ENCODE measurements at places on chromosomes 4 and X.

- no peak for DNase-seq
These were observed 330.2 kb upstream of the F9 start for GRCh38 chrX:139200346-139200745.

GRCh38 chr4:151865312-151865711 lies 104.5 kb upstream of the GATB start:
- no peak for DNase-seq

DNA sequence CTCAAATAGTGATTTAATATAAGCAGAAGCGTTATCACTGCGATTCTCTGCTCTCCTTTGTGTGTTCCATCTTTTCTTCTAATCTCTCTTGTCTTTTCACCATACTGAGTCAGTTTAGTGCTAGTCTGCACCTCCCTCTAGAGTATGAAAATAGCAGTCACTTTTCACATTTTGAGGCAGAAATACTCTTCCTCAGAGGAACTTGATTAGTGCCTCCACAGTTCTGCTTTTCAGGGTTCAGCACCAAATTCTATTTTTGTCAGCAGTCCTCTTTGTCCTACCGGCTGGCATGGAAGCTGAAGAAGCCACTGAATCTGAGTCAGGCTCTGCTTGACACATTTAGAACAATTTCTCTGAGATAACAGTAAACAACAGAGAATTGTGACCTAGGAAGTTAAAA lies 49.7 kb upstream of the ANKRD17 start:
- peak; percentile 25 for DNase-seq

- peak; percentile 52 for DNase-seq
These were observed 304.5 kb downstream of the CBLL2 start for GRCh38 chrX:22577181-22577580.

DNA sequence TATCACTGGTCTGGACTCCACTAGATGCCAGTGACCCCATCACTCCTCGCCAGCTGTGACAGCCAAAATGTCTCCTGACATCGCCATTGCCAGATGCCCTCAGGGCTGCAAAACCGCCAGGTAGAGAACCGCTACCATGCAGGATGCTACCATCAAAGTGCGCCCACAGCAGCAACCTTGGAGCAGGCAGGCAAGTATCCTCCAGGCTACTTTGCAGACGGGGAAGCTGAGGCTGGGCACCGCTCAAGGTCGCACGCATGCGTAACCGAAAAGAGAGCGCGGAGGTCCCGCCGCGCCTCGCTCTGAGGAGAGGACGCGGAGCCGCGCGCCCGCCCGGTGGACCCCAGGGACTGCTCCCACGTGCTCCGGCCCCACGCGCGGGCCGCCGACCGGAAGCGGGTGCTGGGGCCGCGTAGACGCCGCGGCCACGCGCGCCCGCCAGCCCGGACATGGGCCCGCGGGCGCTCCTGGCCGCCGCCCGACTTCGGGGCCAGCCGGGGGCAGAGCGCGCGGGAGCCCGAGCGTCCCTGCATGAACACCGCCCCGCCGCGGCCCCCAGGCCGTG lies at the start of gene STS:
Gene STS (plus strand): TSS at position 300 of the 565 bp plus-strand sequence. CDS start 105,488 bp downstream, outside the sequence.
- no peak for DNase-seq

DNA sequence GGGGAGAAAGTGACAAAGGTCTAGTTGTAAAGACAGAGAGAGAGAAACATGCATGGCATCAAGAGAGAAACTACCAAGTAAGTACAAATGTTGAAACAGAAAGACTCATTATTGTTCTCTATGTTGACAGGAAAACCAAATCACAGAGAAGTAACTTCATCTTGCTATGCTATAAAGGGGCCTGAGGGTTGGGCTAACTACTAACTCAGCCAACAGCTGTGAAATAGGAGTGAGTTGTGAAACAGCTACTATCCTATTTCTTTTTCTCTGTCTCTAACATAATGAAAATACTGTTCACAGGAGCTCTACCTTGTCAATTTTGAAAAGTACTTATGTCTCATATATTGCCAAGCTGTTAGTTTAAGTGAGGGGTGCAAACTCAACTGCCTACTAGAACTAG lies 65.0 kb downstream of the MTMR8 start:
- DNase-seq, result no peak

- DNase-seq, result no peak
These were observed 4.6 kb downstream of the LOC101059915 start for GRCh38 chrX:71671938-71672337.

DNA sequence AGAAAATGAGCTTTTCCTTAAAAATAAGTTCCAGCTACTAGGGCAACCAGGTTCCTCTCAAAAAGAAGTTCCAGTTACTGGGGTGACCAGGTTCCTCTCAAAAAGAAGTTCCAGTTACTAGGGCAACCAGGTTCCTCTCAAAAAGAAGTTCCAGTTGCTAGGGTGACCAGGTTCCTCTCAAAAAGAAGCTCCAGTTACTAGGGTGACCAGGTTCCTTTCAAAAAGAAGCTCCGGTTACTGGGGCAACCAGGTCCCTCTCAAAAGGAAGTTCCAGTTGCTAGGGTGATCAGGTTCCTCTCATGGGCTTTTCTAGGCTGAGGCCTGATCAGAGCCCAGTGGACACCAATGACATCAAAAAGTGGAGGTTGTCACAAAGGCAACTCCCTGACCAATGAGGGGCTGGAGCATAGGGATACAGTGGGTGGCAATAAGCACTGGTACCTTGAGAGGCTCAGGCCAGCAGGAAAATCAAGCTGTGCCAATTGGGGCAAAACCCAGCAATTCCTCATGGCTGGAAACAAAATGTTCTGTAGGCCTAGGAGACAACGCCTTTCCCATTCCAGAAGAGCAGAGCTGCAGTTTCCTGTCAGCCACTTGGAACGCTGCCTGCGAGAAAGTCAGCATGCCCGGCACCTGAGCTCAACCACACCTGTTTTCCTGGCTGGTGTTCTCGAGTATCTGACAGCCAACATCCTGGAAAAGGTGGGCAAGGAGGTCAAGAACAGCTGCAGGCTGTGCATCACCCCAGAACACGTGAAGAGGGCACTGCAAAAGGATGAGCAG lies 12.3 kb upstream of the SYTL5 start:
- DNase-seq, result no peak

DNA sequence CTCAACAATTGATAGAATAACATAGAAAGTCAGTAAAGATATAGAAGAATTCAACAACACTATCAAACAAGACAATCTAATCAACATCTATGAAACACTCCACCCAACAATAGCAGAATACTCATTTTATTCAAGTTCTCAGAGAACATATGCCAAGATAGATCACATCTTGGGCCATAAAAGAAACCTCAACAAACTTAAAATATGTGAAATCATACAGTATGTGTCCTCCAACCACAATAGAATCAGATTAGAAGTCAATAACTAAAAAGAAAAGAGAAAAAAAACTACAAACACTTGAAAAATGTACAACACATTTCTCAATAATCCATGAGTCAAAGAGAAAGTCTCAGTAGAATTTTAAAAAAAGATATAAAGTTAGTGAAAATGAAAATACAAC lies 78.6 kb upstream of the LDB2 start:
- peak; percentile 64 for DNase-seq

- DNase-seq, result no peak
These were observed 65.4 kb downstream of the NKX6-1 start for GRCh38 chr4:84433633-84434222.

- peak; percentile 51 for DNase-seq
These were observed 127.1 kb downstream of the CFAP299 start for GRCh38 chr4:80462621-80463091.

GRCh38 chrX:4622486-4623167 lies 909.2 kb upstream of the PRKX start:
- no peak for DNase-seq

DNA sequence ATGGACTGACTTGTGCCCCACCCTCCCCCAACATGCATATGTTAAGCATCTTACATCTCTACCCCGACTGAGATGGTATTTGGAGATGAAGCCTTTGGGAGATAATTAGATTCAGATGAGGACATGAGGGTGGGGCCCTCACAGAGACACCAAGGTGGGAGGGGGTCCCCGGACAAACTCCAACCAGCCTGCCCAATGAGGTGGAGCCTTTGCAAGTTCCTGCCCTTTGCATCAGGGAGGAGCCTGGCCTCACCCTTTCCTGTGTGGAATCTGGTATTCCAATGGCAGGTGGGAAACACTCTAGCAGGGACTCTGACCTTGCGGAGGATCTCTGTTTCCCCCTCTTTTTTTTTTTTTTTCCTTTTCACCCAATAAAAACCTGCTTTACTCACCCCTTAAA lies 589.9 kb upstream of the BOD1L1 start:
- no peak for DNase-seq

- DNase-seq, result peak; percentile 97
These were observed 247.8 kb upstream of the DKK2 start for GRCh38 chr4:107283587-107284559.

- no peak for DNase-seq
These were observed 36.7 kb upstream of the HMX1 start for GRCh38 chr4:8908206-8908893.

- peak; percentile 63 for DNase-seq
These were observed 11.9 kb upstream of the SH3KBP1 start for GRCh38 chrX:19899217-19899788.

- DNase-seq, result peak; percentile 67
These were observed at the start of gene ARMCX2 for GRCh38 chrX:101659601-101660063. TSS of gene ARMCX2 (minus strand) at chrX:101659850. CDS start at chrX:101657588, 2,262 bp downstream.

DNA sequence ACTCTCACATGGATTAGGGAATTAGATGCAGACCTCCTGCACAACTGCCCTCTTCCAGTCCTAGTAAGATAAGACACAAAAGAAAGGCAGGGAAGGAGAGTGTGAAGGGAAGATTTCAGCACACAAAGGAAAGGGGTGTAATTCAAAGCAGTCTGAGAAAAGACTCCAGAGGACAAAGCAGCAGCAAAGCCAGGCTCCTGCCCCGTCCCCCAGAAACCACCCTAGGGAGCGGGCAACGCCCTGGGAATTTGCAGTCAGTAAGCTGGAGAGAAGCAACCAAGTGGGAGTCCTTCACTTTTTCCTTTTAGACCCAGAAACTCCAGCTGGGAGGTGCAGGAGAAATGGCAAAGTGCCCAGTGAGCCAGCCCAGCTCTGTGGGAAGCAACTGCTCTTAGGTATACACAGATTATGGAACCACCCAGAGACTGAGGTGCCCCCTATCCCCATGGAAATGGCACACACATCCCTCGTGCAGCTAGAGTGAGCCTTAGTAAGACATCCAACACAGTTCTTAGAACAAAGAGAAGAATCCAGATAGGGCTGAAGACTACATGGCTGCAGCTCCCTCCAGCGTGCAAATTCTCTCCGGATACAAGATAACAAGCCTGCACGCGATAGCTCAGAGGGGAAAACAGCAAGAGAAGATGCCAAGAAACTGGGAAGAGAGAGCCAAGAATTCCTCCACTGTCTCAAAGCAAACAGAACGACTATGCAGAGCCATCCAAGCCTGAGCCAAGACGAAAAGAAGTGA lies 26.5 kb upstream of the IRAK1 start:
- DNase-seq, result peak; percentile 87

GRCh38 chr4:47824840-47825239 lies 13.0 kb downstream of the CORIN start:
- DNase-seq, result no peak

DNA sequence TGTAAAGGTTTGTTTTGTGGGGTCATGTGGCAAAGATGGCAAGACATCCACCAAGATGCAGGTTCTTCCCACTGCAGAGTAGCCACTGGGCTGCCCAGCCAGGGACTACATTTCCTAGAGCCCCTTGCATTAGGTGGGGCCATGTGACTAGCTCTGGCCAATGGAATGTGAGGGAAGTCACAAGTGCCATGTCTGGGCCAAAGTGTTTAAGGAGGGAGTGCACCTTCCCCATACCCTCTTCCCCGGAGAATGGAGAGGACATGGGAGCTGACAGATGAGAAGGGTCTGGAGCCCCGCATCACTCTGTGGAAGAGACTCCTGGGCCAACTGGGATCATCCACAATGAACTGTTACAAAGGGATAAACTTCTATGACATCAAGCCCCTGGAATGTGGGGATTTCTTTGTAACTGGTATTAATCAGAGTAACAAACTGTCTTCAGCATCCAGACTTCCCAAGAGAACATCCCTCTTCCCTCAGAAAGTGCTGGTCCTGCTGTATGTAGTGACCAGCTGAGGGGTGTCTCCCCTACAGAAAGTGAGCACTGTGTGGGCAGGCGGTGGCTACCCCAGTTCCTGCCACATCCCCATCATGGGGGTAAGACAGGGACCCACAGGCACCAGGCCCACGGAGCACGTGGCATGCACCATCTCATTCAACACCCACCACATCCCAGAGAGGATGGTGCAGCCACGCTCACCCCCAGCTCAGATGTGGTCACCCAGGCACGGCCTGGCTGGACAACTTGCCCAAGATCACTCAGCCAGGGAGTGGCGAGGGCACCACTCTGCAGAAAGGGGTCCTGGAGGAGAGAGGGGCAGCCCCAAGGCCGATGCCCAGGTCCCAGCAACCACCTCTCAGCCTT lies 10.9 kb downstream of the PPP2R2C start:
- no peak for DNase-seq

DNA sequence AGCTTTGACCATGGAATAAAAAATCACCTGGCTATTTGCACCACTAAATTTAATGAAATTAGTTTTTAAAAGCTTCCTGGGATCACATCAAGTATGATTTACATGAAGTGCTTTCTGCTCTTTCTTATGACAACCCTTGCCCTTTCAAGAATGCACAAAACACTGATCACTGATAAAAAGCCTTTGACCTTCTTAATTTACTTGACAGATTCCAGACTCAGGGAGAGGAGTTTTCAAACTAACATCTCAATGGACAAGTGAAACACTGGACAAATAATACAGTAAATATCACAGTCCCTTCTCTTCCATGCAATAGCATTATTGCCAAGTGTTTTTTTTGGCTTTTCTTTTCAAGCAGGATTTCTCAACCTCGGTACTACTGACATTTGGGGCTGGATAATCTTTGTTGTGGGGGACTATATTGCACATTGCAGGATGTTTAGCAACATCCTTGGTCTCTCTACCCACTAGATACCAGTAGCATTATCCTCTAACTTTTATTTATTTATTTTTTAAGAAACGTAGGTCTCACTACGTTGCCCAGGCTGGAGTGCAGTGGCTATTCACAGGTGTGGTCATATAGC lies 86.3 kb downstream of the ZNF827 start:
- peak; percentile 44 for DNase-seq

DNA sequence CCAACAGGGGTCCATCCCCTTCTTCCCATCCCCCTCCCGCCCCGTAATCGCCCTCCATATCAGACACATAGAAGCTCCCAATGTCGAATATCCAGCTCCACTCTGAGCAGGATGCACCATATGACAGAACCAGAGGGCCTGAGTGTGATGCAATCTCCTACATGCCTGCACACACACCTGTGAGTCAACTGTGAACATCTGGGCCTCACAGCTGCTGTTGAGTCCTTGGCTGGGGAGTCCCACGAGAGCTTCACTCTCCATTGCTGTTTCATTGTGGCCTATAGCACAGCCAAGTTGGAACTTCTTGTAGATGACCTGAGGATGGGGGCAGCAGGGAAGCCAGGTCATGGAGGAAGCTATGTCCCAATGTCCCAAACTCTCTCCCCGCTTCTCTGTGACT lies 8.2 kb downstream of the SLC38A5 start:
- DNase-seq, result no peak

DNA sequence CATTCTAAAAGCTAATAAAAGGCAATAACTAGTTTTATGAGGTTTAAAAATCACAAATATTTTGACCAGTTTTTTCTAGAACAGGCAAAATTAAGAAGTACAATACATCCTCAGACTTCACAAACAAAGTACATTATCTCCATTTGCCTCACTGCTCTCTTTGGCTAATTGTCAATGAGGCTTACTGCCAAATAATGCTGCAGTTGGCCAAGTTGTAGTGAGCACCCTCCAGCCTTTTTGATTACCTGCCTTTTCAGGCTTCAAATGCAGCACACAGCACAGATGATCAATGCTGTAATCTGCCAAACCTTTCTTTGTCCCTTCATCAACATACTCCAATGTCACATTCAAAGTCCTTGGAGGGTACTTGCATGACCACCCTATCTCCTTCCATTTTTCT lies 605.2 kb downstream of the KLHL13 start:
- DNase-seq, result no peak

GRCh38 chrX:23333842-23334520 lies 668 bp upstream of the PTCHD1 start:
- DNase-seq, result no peak
